ENCODE measurements at places on chromosomes 3 and 15.
A peak's percentile ranks its signal among the peaks of the same experiment; 100 is the strongest.

- no peak for DNase-seq
These were observed 67.4 kb downstream of the CSNK1G1 start for GRCh38 chr15:64288577-64288976.

DNA sequence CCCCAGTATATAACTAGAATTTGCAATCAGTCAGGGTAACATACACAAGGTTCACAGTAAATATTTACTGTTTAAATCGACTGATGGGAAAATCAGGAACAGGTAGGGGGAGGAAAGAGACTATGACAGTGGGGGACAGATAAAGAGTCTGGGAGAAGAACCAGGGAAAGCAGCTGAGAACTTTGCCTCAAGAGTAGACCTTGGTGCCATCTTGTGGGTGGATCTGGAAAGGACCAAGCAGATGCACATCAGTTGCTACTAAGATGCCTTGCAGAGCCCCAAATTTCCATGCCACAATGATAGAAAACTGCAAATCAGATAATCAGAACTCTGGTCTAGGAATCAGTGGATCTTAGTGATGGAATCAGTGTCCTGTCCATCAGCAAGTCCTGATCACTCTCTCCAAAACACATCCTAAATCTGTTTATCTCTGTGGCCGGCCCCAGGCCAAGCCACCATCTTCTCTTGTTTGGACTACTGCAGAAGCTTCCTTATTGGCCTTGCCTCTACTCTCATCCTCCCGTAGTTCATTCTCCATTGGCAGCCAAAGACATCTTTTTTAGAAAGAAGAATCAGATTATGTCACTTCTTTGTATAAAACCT, 62.7 kb downstream of the PDE8A start:
- peak; percentile 61 for DNase-seq

DNA sequence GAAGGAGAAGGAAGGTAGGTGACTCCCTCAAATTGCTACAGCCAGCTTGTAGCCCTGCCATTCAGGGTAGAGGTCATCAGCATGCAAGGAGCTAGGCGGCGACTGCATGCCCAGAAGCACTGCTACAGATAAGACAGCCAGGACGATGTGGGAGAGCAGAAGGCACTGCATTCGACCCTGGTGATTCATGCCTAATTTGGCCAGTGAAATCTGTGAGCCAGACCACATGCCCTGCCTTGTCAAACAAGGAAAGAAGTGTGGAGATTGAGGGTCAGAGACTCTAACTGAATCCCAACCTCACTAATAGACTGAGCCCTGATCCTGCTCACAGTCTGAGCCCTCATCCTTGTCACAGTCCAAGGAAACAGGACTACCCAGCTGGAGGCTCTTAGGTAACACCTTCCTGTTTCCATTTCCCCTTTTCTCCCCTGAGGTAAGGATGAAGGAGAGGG, 86.6 kb downstream of the LINGO1 start:
- DNase-seq: no peak

DNA sequence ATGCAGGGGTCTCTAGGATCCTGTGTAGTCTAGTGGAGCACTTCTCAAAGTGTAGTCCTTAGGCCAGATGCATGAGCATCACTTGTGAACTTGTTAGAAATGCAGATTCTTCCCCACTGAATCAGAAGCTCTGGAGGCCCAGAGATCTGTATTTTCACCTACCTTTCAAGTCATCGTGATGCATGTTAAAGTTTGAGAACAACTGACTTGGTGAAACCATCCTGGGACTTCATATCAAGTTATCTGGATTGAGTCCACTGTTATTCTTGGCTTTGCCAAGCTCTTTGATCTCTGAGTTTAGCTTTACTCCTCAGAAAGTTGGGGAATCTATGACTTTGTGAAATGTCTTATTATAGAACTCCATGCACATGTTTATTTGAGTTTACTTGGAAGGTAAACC, 78.5 kb downstream of the ARNT2 start:
- no peak for DNase-seq

DNA sequence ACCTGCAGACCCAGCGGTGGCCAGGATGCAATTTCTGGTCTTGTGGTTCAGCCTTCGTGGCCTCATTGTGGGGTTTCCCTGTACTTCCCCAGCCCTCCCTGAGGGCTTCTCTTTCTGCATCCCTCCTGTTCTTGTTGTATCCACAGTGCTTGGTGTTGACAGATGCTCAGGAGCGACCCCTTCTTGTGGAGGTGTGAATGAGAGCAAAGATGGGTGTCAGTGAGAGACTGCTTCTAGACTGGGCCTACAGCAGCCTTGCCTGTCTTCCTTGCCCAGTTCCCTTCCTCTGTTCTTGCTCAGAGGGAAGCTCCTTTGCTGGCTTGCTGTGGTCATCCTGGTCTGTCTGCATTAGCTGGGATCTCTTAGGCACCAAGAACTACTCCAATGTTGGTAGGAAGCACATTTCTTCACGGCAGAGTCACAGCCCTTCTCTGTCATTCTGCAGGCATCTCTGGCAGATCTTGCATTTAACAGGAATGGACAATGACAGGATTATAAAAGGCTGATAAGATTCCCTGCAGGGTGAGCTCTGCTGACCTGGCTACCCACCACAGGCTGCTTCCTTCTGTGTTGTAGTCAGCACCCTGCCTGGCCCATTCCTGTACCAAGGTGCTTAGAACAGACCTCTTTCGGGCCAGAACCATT, 317.8 kb upstream of the C2CD4B start:
- no peak for DNase-seq

- no peak for DNase-seq
These were observed 344.9 kb upstream of the SLCO3A1 start for GRCh38 chr15:91508633-91509032.

DNA sequence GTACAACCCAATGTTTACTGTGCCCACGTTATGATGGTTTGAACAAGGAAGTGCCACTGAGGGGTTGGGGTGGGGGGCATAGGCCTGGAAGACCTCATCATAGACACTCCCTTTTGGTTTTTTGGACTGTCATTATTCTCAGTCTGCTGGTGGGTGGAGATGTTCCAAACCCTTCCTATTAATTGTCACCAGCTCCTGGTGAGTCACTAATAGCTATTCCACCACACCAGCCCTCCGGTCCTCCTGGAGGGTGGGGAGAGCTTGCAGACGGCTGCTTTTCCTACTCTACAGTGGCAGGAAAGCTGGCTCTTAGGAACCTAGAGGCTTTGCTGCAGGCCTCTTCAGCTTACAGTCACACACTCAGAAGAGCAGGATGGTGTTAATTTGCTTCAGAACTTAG, 9.0 kb upstream of the COPG1 start:
- DNase-seq: no peak

- DNase-seq: peak; percentile 51
These were observed 1.5 kb upstream of the SKIL start for GRCh38 chr3:170355738-170356595.

GRCh38 chr15:100727291-100727851, 125.0 kb downstream of the ASB7 start:
- no peak for DNase-seq

DNA sequence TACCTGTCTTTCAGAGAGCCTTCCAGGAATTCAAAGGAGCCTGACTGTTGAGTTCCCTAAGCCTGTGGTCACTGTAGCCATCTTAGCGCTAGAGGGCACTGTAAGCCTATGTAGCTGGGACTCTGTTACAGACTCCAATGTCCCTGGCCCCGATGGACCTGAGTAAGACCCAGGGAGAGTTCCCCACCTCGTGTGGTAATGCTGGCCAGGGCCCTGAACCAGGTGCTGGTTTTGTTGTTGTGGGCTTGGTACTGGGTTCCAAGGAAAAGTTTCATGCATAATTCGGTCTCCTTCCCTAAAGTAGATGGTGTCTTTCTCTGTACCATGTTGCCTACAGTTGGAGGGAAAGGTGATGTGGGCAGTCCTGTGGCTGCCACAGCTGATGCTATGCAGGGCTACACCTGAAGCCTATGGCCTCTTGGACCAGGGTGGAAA, 32.4 kb downstream of the CDAN1 start:
- peak; percentile 71 for DNase-seq

GRCh38 chr3:143298380-143298779, 178.8 kb downstream of the CHST2 start:
- DNase-seq: no peak

GRCh38 chr15:35181538-35181937, 96.4 kb upstream of the NANOGP8 start:
- DNase-seq: no peak

GRCh38 chr15:99014803-99015697, 7.5 kb upstream of the PGPEP1L start:
- peak; percentile 1 for DNase-seq

- DNase-seq: no peak
These were observed 61.8 kb downstream of the FAIM start for GRCh38 chr3:138670407-138670806.

DNA sequence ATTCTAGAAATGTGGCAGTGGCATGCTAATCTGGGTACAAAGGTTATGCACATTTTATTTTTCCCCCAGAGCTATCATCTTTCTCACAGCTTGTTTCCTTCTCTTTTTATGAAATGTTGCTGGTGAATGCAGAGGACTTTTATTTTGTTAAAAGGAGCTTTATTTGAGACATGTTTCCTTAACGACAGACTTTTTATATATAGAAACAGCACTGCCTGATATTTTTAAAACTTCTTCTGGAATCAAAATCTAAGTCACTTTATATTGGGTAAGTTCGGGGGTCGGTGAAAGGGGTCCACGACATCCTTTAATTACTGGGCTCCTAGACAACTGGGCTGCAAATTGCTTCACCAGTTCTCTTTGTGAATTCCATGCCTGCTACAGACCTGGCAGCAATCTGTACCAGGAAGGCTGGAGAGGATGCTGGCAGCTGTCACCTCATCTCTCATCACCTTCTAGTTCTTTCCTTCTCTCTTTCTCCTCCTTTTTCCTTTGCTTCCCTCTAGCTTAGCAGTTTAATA, 464.7 kb downstream of the PDCD6IP start:
- DNase-seq: no peak

- peak; percentile 12 for DNase-seq
These were observed 241.7 kb upstream of the ICE2 start for GRCh38 chr15:60720493-60721256.

DNA sequence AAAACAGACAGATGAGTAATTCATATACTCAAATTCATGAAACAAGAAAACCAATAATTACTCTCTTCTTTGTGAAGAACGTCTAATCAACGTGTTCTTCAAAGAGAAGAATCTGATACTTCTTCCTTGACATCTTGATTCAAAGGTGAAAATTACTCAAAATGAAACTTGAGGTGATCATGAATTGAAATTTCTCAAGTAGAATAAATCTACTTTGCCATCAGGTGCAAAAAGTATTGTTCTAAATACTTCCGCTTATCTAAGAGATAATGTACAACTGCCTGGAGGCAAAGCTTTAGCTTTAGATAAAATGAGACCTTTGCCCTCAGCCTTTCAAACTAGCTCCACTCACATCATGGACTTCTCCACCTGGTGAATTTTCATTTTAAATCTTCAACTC, 13.9 kb upstream of the XXYLT1 start:
- no peak for DNase-seq

GRCh38 chr3:134682196-134682880, 31.5 kb upstream of the KY start:
- no peak for DNase-seq

DNA sequence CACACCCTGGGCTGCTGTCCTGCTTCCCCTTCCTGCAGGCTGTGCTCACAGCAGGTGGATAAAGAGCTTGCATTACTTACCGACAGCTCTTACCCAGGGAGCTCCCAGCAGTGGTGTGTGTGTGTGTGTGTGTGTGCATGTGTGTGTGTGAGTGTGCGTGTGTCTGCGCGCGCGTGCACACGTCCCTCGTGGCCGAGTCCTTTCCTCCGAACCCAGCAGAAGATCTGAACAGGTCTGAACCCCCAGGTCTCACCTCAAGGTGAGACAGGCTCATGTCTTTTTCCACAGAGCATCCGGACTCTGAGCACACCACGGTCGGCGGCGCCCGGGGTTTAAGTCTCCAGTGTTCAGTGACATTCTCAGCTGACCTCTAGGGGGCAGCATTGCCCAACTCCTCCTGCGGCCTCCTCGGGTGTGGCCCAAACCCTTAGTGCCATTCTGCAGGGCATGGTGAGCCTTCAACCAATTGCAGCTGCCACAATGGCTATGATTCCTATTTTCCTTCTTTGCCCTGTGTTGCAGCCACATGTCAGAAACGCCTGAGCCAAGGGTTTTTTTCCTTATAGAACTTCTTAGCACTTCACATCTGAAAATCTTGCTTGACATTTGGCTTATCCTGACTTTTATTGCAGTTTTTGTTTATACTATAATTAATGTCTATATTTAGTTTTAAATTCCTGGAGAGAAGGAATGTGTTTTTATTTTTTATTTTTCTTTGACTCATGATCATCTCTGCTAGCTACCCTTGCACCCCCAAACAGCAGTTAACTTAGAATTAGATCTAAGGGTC, 64.1 kb upstream of the KLHL25 start:
- peak; percentile 73 for DNase-seq

DNA sequence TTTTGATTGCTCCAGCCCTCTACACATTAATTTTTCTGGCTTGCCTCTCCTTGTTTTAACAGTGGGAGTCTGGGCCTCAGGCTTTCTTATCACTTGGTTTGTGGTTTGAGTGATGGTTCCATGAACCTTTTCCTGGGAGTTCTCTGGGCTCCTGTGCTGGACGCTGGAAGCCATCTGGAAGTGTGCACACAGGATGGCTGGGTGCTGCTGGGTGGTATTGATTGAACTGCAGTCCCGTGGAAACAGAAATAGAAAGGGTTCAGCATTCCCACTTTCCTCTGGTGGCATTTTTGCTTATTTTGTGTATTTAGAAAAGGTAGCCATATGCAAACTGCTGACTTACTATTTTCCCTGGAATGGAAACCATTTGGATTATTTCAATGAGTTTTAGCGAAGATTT, 25.6 kb downstream of the MITF start:
- DNase-seq: no peak

GRCh38 chr3:117035745-117036144, 326.2 kb downstream of the TUSC7 start:
- no peak for DNase-seq

DNA sequence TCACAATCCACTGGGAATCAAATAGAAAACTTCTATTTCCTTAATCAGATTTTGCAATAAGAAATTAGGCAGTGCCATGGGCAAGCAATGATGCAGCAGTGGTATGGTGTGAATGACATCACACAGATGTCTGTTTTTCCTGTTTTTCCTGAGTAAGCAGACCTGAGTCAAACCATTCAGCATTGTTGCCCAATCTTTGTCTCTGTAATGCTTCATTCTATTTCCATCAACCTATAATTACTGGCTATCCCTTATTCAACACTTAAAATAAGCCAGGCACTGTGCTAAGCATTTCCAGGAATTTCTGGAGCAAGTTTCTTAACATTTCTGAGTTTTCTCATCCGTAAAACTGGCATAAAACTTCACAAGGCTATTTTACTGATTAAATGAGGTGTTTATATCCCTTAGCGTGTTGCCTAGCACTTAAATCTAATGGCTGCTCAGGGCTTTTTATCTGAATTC, 11.3 kb upstream of the OXSR1 start:
- peak; percentile 48 for DNase-seq

- DNase-seq: no peak
These were observed 33.8 kb downstream of the FMN1 start for GRCh38 chr15:33160581-33161165.

GRCh38 chr3:10021856-10022775, 4.1 kb upstream of the FANCD2 start:
- no peak for DNase-seq
